Activated naive CD8-positive, alpha-beta T cell treated with anti-CD3 and anti-CD28 coated beads, Interleukin-2, amount 10 ng/mL, durations not matched to agents 7 days and 5 days (primary cell): ENCODE measurements at places on chromosomes 6 and 20. TPM values are rescaled to one million over a fixed set of nuclear protein-coding genes. Genes with fewer than 3 reads are reported as not detected.
A peak's percentile ranks its signal among the peaks of the same experiment; 100 is the strongest.

The DPM1 gene
- total RNA-seq, result 48.1 TPM

DNA sequence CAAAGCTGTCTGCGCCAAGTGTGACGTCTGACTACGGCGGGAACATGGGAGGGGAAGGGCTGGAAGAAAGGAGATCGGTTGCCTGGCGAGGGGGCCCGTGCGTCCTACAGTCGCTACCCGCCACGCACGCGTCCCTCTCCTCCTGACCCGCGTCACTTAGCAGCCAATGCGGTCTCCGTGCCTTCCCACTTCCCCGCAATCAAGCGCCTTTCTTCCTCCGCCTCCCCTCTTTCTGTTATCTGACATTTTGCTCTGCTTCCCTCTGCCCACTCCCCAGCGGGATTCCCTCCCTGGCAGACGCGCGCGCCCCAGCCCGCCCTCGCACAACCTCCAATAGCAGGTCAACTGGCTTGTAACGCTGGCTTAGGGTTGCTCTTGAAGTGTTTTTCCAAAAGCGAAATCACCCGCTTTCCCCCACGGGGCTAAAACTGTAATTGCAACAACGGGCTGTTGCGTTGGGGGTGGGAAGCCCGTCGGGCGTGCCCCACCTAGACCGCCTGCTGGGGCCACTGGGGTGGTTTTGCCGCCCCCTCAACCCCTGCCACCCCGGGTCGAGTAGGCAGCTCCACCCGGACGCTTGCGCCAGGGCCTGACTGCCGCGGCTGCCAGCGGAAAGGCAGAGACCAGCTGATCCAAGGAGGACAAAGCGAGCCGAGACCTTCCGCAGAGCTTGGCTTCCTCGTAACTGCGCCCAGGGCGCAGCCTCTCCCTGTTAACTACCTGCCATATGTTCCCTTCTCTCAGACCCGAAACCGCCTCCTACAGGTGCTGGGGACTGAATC lies 6.2 kb upstream of the SOX4 start:
- H3K36me3 ChIP-seq, result no peaks in the 10 kb centered on the region
- H3K4me1 ChIP-seq, result peaks cover 12% of the 10 kb centered on the region
- H3K27me3 ChIP-seq, result peaks cover 42% of the 10 kb centered on the region
- DNase-seq, result peak; percentile 64
- H3K4me3 ChIP-seq, result peak overlapping the region; percentile 91

The NT5E gene
- total RNA-seq, result 30.7 TPM

DNA sequence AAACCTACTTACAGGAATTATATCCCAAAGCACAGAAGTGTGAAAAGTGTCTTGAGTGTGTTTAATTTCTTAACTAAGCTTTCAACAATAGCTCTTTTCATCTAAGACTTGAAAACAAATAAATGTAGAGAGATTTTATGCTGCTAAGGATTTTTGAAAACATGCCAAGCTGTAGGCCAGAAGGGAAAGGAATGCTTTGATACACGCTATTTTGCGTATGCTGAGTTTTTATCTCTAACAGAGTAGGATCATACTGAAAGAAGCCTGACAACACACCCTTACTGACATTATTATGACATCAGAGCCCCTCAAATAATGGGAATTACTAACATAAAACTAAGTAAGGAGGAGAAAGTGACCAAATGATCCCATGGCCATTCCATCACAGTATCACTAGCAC lies 265.5 kb downstream of the KHDC1L start:
- H3K4me1 ChIP-seq, result no peaks in the 10 kb centered on the region
- no peak for DNase-seq
- H3K36me3 ChIP-seq, result peaks cover 2% of the 10 kb centered on the region
- H3K27ac ChIP-seq, result no peak overlapping the region
- H3K27me3 ChIP-seq, result no peaks in the 10 kb centered on the region
- no peak overlapping the region for H3K4me3 ChIP-seq

The DZANK1 gene
- 2.2 TPM for total RNA-seq

DNA sequence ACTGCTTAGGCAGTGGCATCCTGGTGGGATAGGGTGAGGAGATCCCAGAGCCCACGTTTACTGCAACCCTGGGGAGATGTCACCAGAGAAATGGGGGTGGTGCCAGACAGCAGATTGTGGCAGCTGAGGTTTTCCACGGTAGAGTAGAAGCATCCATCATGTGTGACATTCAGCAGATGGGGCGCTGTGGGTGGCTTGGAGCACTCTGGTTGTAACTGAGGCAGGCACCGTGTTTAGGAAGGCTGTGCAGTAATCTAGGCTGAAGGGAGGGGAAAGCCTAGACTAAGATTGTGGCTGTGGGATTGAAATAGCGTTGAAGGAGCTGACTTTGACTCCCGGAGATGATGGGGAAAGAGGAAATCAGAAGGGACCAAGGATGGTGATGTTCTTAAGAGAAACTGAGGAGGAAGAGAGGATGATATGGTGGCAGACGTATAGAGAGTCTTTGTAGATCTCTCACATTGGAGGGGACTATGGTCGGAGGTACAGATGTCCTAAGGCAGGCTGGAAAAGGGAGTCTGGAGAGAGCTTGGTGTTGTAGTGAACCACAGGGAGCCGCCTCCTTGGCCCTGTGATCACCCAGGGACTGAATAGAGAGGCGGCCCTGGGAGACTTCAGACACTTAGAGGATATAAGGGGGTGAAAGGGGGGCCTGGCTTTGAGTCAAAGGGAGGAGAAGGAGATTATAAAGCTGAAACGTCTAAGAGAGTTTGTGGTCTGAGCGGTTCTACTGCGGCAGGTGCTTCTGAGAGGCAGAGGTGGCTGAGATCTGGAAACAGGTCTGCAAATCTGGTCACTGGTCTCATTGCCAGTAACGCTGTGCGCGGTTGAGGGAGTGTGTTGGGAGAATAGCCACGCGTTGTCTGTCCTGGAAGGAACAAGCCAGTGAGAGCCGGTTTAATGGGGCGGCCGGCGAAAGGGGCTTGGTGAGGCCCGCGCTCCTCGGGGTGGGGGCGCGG lies 792 bp upstream of the MICA start:
- peak overlapping the region; percentile 80 for H3K27ac ChIP-seq
- H3K27me3 ChIP-seq, result no peaks in the 10 kb centered on the region
- H3K4me1 ChIP-seq, result peaks cover 46% of the 10 kb centered on the region
- peak overlapping the region; percentile 90 for H3K4me3 ChIP-seq
- H3K36me3 ChIP-seq, result peaks cover 12% of the 10 kb centered on the region
- DNase-seq, result peak; percentile 44

The MOXD1 gene
- not detected for total RNA-seq

- DNase-seq, result no peak
- H3K4me3 ChIP-seq, result no peak overlapping the region
- no peak overlapping the region for H3K27ac ChIP-seq
- no peaks in the 10 kb centered on the region for H3K4me1 ChIP-seq
- peaks cover 20% of the 10 kb centered on the region for H3K27me3 ChIP-seq
- no peaks in the 10 kb centered on the region for H3K36me3 ChIP-seq
These were observed 8.6 kb downstream of the OR10C1 start for GRCh38 chr6:29447670-29448069.

DNA sequence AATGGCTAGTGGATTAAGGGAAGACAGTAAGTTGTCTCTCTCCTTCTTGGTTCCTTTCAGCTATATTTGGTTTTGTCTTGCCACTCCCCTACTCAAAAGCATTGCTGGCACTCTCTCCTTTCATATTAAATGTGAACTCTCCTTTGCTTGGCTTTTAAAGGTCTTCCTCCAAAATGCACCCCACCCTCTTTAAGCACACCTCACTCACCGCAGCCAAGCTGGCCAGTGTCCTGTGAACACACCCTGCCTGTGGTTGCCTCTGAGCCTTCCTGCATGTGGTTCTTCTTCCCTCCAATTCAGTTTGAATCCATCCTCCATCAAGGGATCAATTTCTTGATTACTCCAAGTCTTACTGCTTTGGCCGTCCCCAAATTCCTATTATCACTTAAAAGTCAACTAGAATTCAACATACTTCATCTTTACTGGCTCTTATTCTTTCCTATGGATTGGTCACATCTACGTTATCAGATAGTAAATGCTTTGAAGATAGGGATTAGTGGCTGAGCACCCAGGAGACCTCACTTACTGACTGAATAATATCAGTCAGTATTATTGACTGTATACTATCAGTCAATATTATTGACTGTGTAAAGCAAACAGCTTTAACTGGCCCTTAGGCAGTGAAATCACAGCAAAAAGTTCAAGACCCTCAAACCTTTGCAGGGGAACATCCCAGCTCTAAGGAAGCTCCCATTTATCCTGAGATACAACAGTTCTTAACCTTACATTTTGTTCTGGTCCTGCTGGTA lies 41.6 kb upstream of the SPDEF start:
- no peak for DNase-seq
- H3K27ac ChIP-seq, result no peak overlapping the region
- no peaks in the 10 kb centered on the region for H3K27me3 ChIP-seq
- peaks cover 4% of the 10 kb centered on the region for H3K4me1 ChIP-seq
- H3K36me3 ChIP-seq, result peaks cover 2% of the 10 kb centered on the region

DNA sequence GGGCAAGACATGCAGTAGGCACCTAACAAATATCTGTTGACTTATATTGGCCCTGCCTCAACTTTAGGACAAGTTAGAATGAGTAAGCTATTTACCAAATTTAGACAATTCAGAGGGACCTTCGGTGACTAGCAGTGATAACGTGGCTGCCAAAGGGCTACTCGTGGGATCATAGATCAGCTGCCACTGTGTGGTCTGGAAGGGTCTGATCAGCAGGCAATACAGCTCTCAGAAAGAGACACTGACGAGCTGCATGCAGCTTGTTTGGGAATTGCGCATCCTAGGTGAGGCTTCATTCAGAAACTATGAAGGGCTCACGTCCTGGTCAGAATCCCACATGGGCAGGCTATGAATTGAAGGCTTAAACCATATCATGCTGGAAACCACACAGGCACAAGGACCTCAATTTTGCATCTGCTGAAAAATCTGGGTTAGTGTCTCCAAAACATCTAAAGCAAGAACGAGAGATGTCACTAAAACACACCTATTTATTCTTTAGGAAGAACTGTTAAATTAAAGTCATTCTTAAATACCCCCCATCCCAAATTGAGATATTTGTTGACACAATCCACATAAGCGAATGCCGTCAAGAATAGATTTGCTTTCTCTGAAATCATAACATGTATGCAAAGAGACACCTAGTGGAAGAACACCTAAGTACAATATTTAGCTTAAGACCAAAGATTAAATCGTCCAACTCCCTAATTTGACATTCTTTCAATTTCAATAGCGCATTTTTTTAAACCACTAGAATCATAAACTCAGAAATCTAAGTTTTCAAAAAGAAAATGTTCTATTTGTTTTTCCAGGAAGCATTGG lies 79.6 kb downstream of the IPCEF1 start:
- H3K4me3 ChIP-seq, result peak overlapping the region; percentile 67
- H3K27me3 ChIP-seq, result peaks cover 2% of the 10 kb centered on the region
- H3K27ac ChIP-seq, result peak overlapping the region; percentile 25
- peaks cover 21% of the 10 kb centered on the region for H3K4me1 ChIP-seq

The C4A gene
- 3.4 TPM for total RNA-seq

GRCh38 chr20:32839227-32839981 lies 19.3 kb upstream of the EFCAB8 start:
- H3K36me3 ChIP-seq, result peaks cover 38% of the 10 kb centered on the region
- H3K27ac ChIP-seq, result peak overlapping the region; percentile 40
- no peak for DNase-seq
- peaks cover 30% of the 10 kb centered on the region for H3K4me1 ChIP-seq
- no peak overlapping the region for H3K4me3 ChIP-seq

The SRMS gene
- not detected for total RNA-seq

The UBE2V1 gene
- 140 TPM for total RNA-seq

GRCh38 chr20:54132612-54133433 lies 41.0 kb downstream of the CYP24A1 start:
- no peak for DNase-seq
- H3K4me3 ChIP-seq, result no peak overlapping the region
- H3K4me1 ChIP-seq, result no peaks in the 10 kb centered on the region
- no peaks in the 10 kb centered on the region for H3K27me3 ChIP-seq
- H3K36me3 ChIP-seq, result no peaks in the 10 kb centered on the region

The CRISP3 gene
- total RNA-seq, result not detected

DNA sequence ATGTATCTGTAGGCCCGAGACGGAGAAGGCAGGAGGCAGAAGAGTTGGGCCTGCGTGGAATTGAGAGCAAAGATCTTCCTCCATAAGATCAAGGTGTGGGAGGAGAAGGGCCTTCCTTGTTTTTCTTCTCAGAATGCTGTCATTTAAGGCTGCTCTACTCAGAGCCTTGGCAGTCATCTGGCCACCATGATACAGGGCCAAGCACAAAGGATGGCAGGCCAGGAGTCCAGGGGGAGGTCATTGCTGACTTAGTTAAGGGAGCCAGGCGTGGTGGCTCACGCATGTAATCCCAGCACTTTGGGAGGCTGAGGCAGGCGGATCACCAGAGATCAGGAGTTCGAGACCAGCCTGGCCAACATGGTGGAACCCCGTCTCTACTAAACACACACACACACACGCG lies 137.1 kb downstream of the BMP7 start:
- no peak for DNase-seq
- peaks cover 4% of the 10 kb centered on the region for H3K4me1 ChIP-seq
- H3K27me3 ChIP-seq, result no peaks in the 10 kb centered on the region
- no peaks in the 10 kb centered on the region for H3K36me3 ChIP-seq
- H3K4me3 ChIP-seq, result no peak overlapping the region

The PRSS35 gene
- 0.28 TPM for total RNA-seq
